ENCODE measurements at places on chromosomes 5 and 9.
A peak's percentile ranks its signal among the peaks of the same experiment; 100 is the strongest.

- DNase-seq = no peak
Measured at GRCh38 chr9:19023078-19023477, 9.9 kb downstream of the SAXO1 start.

- DNase-seq = no peak
Measured at GRCh38 chr9:75088646-75089372, 495 bp downstream of the OSTF1 start.

DNA sequence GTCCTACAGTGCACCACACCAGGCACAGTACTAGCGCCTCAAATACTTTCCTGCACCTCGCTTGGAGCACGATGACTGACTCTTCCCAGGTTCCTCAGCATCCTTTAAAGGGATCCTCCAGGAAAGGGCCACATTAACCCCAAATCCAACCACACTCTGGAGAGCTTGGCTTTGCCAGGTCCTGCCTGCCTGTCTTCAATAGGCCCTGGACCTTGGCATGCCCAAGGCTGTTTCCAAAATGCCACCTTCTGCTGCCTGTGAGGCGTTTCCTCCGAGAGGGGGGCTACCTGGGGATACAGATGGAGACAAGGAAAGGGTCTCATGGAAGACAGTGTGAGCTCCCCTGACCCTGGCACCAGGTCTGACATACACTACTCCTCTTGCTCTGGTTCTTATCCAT is 169.9 kb downstream of the DAB2IP start:
- no peak for DNase-seq

DNA sequence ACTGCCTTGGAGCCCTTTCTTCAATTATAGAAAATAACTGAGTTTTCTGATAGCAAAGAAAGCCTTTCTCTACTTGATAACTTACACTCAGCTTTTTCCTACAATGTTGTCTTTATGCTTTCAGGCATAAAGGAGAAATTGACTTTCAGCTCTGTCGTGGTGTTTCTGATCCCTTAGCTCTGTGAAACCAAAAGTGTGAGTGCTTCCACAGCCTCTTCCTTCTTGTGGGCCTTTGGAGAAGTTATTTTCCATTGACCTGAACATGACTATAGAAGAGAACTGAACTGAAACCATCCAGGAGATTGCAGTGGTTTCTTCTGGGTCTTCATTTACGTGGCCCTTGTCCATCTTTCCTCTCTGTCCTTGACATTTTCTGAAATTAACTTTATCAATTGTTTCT is 59.5 kb upstream of the EQTN start:
- no peak for DNase-seq

GRCh38 chr5:132386644-132387286 is 17.3 kb downstream of the SLC22A5 start:
- peak; percentile 50 for DNase-seq

- DNase-seq = no peak
Measured at GRCh38 chr5:105917189-105917588, 1753.5 kb downstream of the EFNA5 start.

GRCh38 chr9:109745335-109746283 is 34.4 kb upstream of the PALM2AKAP2 start:
- no peak for DNase-seq

DNA sequence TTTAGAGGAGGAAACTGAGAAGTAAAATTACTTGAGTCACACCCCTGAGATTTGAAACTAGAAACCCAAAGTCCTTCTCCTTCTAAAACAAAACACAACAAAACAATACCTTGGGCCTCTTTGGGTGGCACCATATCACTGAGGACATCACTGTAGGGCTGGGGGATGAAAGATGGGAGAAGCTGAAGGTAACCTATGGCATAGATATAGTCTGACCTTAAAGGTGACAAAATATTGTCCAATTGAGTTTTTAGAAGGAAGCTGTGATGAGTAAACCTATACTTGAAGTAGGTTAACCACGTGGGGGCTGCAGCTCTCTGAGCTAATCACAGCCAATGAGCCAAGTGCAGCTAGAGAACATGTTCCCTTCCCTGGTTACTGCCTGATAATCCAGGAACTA is 167.4 kb upstream of the CD180 start:
- no peak for DNase-seq

GRCh38 chr5:172546196-172546595 is 91.9 kb upstream of the SH3PXD2B start:
- DNase-seq = no peak

GRCh38 chr5:68303754-68304420 is 88.3 kb downstream of the PIK3R1 start:
- DNase-seq = no peak

DNA sequence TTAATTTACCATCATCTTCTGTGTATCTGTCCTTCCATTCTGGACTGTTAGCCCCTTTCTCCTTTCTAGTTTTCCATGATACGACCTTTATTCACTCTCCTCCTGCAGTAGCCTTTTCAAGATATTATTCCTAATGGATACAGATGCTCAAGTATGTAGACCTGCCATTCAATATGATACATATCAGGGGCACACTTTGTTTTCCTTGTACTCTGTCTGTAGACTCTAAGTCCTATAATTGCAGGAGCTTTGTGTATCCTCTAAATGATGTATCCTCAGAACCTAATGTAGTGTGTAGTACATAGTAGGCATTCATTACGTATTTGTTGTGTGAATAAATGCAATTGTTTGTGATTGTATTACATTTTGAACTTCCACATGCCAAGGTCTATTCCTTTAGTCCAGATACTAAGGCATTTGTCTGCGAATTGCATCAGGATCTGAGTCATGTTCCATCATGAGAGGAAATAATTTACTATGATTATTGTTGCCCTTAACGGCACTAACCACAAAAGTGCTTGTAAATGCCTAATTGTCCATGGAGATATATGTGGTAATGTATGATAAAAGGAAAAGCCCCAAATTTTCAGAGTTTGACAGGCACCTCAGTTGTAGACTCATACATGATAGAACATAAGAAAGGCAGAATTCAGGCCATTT is 57.1 kb upstream of the IZUMO3 start:
- no peak for DNase-seq

DNA sequence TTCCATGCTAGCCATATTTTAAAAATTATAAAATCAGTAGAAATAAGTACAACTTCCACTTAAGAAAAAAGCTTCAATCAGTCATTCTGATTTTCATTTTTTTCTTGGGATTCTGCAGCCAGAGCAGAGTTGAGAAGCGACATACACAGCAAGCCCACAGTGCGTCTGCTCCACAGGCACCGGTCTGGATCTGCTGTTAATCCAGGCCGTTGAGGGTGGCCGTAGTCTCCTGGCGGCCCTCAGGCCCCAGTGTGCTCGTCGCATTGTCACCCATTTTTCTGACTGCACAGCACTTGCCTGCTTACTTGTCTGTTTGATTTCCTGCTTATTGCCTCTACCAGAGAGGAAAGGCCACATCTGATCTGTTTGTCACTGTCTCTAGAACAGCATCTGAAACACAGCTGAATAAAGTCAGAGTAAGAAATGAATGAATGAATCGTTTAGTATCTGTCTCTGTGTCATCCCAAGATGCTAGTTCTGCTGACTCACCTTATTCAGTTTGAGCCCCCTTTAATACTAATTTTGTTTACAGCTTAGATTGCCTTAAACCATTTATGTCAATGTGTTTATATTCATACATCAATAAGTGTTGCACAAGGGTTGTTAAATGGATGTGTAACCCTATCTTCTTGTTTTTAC is 11.6 kb upstream of the ASPN start:
- DNase-seq = no peak

DNA sequence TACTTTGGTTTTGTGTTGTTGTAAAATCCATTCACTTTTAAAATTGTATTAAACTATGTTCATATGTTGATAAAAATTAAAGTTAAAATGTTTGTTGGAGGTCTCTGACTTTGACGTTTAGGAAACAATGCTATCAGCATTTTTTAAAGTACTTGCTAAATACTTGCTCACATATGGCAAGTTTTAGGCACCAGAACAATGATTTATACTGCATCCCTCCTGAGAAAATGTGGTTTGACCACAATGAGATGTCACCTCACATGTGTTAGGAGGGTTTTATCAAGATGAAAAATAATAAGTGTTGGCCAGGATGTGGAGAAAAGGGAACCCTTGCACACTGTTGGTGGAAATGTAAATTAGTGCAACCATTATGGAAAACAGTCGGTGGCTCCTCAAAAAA is 180.8 kb downstream of the HSD17B3 start:
- DNase-seq = no peak

DNA sequence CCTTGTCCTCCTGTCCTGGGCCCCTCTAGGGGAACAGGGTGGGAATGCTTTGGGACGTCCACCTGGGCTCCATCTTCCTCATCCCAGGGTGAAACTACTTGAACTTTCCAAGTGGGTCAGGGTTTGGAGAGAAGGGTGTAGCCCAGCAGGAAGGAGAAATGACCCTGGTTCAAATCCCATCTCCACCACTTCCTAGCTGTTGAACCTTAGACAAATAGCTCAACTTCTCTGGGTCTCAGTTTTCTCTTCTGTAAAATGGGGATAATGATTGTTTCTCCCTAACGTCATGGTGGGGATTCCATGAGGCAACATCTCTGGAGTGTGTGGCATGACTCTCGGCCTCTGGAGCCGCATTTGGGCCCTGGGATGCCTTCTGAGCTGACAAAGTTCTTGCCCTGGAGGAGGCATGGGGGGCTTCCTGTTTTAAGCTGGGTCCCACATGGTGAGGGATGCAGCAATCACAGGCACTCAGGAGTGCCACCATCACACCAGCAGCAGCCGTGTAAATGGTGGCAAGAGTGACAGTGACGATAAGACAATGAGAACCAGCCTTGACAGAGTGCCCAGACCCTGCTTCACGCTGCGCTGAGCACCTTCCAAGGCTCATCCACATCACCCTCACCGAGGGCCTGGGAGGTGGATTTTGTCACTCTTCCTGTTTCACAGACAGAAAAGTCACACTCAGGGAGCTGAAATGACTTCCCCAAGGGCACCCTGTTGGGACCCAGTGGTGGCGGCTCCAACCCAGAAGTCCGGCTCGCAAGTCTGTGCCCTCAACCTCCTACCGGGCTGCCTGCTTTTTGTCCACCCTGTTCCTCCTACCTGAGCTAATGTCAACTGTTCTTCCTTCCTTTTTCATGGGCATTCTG is 69.5 kb upstream of the IER5L start:
- DNase-seq = no peak

DNA sequence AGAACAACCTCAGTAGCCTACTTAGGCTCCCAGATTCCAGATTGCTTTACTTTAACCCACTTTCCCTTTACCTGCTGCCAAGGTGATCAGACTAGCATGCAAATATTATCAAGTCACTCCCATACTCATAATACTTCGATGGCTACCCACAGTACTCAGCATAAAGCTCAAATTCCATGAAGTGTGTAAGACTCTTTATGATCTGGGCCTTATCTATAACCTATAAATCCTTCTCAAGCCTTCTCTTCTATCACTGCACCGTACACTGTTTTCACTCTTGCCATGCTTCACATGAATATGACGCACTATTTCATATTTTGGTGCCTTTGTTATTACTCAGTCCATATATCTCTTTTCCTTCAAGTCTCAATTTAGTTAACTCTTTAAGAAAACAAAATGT is 135.2 kb upstream of the TARS1 start:
- DNase-seq = no peak

GRCh38 chr9:123399803-123400378 is 43.9 kb downstream of the CRB2 start:
- no peak for DNase-seq

DNA sequence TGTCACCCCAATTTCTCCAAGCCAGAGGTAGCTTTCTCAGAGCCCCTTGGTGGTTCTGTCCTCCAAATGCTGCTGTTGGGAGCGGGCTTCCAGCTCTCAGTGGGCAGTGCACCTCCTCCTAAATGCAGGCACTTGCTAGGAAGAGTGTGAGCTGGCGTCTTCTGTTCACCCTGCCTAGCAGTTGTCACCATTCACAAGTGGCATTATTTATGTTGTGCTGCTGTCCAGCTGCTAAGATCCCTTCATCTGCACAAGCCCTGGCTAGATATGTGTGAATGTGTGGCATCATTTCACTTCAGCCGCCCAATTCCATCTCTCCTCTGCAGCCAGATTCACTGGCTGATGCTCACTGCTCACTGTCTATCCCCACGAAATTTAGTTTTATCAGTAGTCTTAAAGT is 43.7 kb downstream of the SLC36A1 start:
- DNase-seq = no peak

GRCh38 chr5:57491369-57491965 is 8.9 kb upstream of the ACTBL2 start:
- DNase-seq = no peak

DNA sequence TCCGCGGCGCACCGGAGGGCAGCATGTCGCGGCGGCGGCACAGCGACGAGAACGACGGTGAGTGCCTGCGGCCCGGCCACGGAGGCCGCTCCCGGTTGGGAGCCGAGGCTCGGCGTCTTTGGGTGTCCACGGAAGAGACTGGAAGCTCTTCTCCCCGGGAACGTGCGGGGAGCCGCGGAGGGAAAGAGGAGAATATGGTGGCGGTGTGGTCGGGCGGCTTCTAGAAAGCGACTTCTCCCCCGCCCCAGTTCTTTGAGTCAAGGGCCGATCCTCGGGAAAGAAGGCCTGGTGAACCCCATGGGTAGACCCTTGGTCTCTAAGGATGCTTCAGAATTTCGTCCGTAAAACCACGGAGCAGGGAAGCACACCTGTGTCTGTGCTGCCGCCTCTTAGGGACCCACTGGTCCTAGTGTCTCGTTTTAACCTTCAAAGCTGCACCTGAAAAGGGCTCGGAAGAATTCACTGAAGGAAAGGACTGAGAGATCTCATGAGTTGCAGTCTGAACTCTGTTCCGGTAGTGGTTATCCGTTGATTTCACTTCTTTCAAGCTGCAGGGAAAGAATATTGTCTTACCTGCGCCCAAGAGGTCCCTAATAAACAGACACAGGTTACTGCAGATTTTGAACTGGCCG is 354 bp downstream of the NCBP1 start:
- DNase-seq = no peak

GRCh38 chr9:7653262-7653661 is 146.3 kb downstream of the DMAC1 start:
- DNase-seq = no peak

Data from stimulated activated CD4-positive, alpha-beta T cell treated with anti-CD3 and anti-CD28 coated beads, Interleukin-1b, Interleukin-23, amount 100 ng/mL, for 1 hour (primary cell).